Activated CD8-positive, alpha-beta T cell treated with anti-CD3 and anti-CD28 coated beads for 36 hours (primary cell): ENCODE measurements at places on chromosomes 5 and 9. TPM values are rescaled to one million over a fixed set of nuclear protein-coding genes. Genes with fewer than 3 reads are reported as not detected.
A peak's percentile ranks its signal among the peaks of the same experiment; 100 is the strongest.

Gene TIGD6
- 2.2 TPM for total RNA-seq

Gene QSOX2
- total RNA-seq, result 21.5 TPM

Gene SLC34A3
- total RNA-seq, result not detected

Gene BTNL8
- not detected for total RNA-seq

Gene ADRB2
- 0.81 TPM for total RNA-seq

Gene GRXCR2
- not detected for total RNA-seq

Gene PTGES
- total RNA-seq, result 0.20 TPM

Gene SMIM3
- 8.6 TPM for total RNA-seq

Gene TSLP
- 0.65 TPM for total RNA-seq

Gene MBLAC2
- total RNA-seq, result 4.9 TPM

Gene TRIM36
- 0.72 TPM for total RNA-seq

Gene CCNI2
- 10.0 TPM for total RNA-seq

Gene CSF1R
- total RNA-seq, result not detected

Gene CRB2
- 0.09 TPM for total RNA-seq

Gene EGR1
- 46.4 TPM for total RNA-seq

GRCh38 chr5:103669615-103670014 lies 107.0 kb upstream of the NUDT12 start:
- no peak for DNase-seq

- DNase-seq, result no peak
Measured at GRCh38 chr5:42923710-42924109, 112.0 kb upstream of the SELENOP start.

DNA sequence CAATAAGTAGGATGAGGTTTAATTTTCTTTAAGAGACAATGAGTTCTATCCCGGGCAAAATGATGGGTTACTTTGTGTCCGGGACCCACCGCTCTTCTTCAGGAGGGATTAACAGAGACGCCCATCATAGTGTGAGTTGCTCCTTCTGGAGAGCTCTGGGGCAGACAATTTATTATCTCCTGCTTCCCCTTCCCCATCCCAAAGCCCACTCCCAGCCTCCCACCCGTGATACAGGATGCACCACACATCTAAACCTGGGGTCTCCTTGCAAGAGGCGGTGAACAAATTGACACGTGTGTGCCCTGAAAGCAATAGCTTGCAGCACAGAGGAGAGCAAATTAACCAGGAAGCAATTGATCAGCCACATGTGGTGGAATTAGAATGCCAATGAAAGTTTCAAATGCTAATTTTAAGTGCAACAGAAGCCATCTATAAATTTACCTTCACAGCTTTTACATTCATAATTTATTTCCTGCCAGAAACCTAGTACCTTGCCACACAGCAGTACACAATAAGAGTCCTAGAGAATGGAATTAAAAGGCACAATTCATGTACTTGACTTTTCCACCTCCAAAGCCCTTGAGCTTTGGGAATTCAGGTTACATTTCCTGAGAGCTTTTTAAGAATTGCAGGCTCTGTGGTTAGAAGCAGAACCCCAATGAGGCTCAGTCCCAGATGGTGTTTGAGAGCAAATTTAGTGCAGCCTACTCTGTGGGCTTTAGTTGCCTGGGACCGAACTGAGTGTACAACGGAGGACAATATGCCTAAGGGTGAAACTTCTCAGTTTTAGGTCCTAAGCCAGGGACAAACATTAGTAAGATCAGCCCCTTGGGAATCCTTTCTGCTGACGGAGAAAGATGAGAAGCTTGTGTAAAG lies 399.6 kb downstream of the MED10 start:
- DNase-seq, result no peak

GRCh38 chr9:129359916-129360536 lies 182.0 kb upstream of the IER5L start:
- no peak for DNase-seq

GRCh38 chr9:133403766-133404453 lies 13.9 kb downstream of the REXO4 start:
- DNase-seq, result peak; percentile 63

- no peak for DNase-seq
Measured at GRCh38 chr9:113471566-113471965, 8.0 kb downstream of the RGS3 start.

GRCh38 chr9:133124907-133125275 lies 3.9 kb upstream of the RALGDS start:
- DNase-seq, result no peak

GRCh38 chr9:133619791-133620190 lies 10.6 kb upstream of the FAM163B start:
- peak; percentile 75 for DNase-seq

DNA sequence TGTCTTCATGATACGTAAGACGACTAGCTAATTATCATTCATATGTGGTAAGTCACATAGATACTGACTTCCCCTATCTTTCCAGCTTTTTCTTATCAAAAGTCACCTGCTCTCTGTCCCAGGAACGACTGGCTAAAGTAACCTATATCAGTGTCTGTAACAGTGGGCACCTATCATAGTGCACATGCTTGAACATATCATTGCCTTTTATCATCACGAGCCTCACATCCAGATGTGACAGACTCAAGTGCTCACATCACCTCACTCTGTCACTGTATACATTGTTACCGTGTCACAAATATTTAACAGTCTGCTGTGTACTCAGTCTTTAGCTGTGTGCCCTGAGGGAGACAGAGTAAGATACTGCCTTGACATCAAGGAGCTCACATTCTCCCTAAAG lies 125.4 kb upstream of the CCDC152 start:
- no peak for DNase-seq

GRCh38 chr9:132638240-132638639 lies 31.5 kb downstream of the DDX31 start:
- no peak for DNase-seq

GRCh38 chr5:143086908-143087637 lies 316.4 kb downstream of the NR3C1 start:
- no peak for DNase-seq

DNA sequence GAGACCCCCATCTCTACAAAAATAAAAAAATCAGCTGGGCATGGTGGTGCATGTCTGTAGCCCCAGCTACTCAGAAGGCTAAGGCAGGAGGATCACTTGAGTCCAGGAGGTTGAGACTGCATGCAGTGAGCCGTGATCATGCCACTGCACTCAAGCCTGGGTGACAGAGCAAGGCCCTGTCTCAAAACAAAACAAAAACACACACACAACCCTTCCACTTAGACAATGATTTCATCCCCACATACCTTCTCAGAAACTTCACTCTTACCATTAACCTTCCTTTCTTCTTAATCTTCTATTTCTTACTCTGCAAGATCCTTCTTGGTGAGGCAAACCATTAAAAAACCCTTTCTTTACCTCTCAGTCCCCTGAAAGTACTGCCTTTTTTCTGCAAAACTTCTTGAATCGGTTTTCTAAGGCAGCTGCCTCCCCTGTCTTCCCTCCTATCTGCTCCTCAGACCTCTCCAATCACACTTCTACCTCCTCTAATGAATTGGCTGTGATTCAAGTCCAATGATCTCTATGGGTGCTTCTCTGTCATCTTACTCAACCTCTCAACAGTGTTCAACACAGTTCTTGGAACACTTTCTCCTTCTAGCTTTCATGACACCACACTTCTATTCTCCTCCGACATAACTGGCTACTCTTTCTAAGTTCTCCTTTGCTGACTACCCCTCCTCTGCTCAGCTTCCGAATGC lies 47.3 kb downstream of the PFDN1 start:
- no peak for DNase-seq

DNA sequence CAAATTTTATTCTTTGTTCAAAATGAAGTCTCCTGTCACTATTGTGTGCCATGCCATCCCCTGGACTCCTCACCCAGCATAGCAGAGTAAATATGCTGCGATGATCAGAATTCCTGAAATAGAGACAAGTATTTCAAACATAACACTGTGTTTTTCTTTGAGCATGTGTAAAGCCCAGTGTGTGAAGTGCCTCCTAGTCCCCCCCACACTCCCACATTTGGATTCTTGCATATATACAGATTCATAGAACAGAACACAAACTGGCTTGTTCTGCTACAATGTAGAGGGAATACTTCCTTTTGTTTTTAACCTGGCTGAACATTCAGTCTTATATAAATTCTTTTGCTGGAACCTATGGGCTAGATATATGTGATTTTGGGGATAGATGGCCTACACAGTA lies 84.9 kb downstream of the NUDT12 start:
- DNase-seq, result no peak

- no peak for DNase-seq
Measured at GRCh38 chr5:39631958-39632357, 207.2 kb upstream of the DAB2 start.

DNA sequence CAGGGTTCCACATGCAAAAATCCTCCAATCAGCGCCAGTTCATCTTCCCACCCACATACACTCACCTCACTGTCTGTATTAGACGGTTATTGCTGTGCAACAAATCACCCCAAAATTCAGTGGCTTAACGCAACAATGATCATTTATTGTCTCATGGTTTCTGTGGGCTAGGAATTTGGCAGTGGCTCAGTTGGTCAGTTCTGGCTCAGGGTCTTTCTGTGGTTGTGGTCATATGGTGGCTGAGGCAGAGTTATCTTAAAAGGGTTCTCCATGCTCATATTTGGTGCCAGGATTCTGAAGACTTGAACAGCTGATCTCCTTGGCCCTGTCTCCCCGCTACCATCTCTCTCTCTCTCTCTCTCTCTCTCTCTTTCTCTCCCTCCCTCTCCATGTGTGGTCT lies 12.9 kb downstream of the ZNF618 start:
- no peak for DNase-seq

GRCh38 chr9:131397100-131397790 lies 3.4 kb downstream of the PRRC2B start:
- no peak for DNase-seq

DNA sequence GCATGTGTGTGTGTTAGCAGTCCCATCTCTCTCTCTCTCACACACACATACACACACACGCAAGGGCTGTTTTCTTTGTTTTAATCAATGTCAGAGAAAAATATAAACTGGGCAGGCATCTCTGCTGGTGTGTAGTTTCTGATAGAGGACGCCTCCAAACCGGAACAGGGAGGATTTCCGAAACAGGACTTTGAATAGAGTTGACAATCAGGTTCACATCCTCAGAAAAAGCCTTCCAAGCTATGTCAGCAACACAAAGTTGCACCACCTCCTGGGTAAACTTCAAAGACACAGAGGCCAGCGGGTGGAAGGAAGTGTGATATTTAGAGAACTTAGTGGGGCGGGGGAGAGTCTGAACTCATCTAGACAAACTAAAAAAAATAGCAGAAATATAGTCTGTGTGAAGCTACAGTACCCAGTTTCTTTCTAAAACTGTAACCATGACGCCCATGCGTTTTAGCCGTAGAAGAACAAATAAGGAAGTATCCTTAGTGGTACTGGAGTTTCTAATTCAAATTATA lies 1.2 kb downstream of the ST8SIA4 start:
- DNase-seq, result peak; percentile 81

DNA sequence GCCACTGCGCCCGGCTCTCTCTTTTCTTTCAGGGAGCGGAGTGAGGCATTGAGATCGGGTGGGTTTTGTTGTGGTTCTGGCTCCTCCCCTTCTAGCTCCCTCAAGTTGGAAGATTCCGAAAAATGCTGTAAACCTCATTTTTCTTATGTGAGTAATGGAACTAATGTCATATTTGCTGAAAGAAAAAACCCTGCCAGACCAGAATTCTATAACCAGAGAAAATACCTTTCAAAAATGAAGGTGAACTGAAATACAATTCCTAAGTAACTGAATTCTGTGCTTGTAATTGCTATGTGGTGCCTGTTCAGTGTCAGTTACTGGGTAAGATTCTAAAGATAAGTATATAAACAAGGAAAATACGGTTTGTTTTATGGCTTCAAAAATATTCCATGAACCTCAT lies 30.9 kb upstream of the CDK20 start:
- DNase-seq, result no peak

- no peak for DNase-seq
Measured at GRCh38 chr9:135826188-135826545, 81.2 kb downstream of the CAMSAP1 start.

GRCh38 chr9:2602704-2603116 lies 18.9 kb upstream of the VLDLR start:
- no peak for DNase-seq

DNA sequence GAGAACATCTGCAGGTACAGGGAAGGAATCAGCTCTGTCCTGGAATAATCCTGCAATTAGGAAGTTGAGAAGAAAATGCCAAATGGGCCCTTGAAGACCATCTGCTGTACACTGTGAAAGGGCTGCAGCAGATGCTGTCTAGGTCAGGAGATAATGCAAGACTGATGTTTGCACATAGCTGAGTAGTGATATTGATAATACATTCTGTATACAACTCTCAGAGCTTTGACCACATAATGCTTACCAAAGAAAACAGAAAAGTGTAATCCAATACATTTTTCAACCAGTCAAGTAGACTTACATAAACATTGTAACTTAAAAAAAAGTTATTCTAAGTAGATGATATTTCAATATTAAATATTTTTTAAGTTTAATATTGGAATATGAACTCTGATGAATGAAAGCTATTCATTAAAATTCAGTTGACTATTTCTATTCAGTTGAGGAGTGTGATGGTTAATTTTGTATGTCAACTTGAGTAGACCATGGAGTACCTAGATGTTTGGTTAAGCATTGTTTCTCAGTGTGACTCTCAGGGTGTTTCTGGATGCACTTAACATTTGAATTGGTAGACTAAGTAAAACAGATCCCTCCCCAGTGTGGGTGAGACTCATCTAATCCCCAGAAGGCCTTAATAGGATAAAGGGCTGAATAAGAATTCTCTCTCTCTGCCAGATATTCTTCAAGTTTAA lies 380.1 kb upstream of the PRR16 start:
- no peak for DNase-seq

GRCh38 chr5:148846930-148847329 lies 20.5 kb downstream of the ADRB2 start:
- DNase-seq, result no peak

GRCh38 chr5:14464671-14465070 lies 116.9 kb upstream of the OTULINL start:
- no peak for DNase-seq

- no peak for DNase-seq
Measured at GRCh38 chr9:316382-316965, 101.8 kb downstream of the DOCK8 start.

DNA sequence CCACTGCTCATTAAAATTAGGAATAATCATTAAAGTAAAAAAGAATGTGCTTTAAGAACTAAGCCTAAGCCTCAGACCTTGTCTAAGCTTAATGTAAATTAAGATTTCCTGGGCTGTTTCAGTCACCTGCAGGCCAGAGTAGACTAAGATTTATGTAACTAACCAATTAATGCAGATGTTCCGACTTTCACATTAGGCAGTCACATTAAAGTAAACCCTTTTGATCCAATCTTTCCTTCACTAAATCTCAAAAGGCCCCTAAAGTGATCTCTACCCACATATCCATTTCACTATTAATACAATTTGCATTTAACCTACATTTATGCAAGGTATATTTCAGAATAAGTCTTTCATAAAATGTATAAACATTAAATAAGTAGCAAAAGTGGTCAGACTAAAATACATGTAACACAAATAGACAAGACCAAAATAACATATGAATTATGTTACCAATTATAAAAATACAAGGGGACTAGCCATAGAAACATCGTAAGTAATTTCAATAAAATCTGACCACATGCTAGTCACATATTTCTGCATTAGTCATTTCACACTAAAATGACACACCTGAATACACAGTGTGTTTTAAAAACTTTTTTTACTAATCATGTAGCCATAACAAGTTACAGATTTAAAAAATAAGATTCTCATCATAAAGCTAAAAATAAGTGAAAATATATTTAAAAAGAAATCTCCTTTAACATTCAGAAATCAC lies 7.7 kb downstream of the NR3C1 start:
- no peak for DNase-seq
